Pancreas (tissue), 10 donors: ENCODE measurements at places on chromosomes 13 and 19. TPM values are rescaled to one million over a fixed set of nuclear protein-coding genes. Genes with fewer than 3 reads are reported as not detected.
A peak's percentile ranks its signal among the peaks of the same experiment; 100 is the strongest.

- H3K4me3 ChIP-seq: no peak overlapping the region
- H3K27ac ChIP-seq: no peak overlapping the region
- DNase-seq: peak; percentile 58
- H3K36me3 ChIP-seq: no peaks in the 10 kb centered on the region
- H3K27me3 ChIP-seq: no peaks in the 10 kb centered on the region
Measured at GRCh38 chr19:13172346-13173138, 22.3 kb downstream of the IER2 start.

DNA sequence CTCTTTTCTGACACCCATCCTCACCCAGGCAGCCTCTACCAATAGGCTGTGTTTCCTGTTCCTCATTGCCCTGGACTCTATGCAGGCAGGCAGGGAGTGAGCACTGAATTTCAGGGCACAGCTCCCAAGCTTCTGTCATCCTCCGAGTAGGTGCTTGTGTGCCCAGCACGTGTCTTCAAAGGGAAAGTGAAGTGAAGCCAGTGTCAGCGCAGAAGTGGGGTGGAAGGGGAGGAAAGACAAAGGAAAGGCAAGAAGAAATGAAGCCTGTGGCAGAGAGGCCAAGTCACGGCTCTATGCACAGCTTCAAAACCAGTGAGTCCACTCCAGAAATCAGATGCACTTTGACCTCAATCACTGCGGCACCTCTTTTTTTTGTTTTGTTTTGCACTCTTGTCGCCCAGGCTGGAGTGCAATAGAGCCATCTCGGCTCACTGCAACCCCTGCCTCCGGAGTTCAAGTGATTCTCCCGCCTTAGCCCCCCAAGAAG is 16.9 kb downstream of the CEBPA start:
- DNase-seq: peak; percentile 3
- H3K27me3 ChIP-seq: no peaks in the 10 kb centered on the region

GRCh38 chr19:57560049-57560491 is 407 bp upstream of the ZNF550 start:
- peaks cover 10% of the 10 kb centered on the region for H3K36me3 ChIP-seq
- H3K4me3 ChIP-seq: peak overlapping the region; percentile 92
- H3K27ac ChIP-seq: no peak overlapping the region
- no peaks in the 10 kb centered on the region for H3K27me3 ChIP-seq
- no peaks in the 10 kb centered on the region for H3K4me1 ChIP-seq
- DNase-seq: no peak

The HIF3A gene
- 12.7 TPM for total RNA-seq

The SPATA13 gene
- 49.8 TPM for total RNA-seq

The FGF14 gene
- 1.4 TPM for total RNA-seq

The LTBP4 gene
- 45.4 TPM for total RNA-seq
